Cerebellar nuclear complex (tissue), 1 donor: ENCODE measurements at places on chromosomes 5 and 9.

- DNase-seq: no peak
Observed at GRCh38 chr5:134506054-134507039, 19.1 kb upstream of the JADE2 start.

DNA sequence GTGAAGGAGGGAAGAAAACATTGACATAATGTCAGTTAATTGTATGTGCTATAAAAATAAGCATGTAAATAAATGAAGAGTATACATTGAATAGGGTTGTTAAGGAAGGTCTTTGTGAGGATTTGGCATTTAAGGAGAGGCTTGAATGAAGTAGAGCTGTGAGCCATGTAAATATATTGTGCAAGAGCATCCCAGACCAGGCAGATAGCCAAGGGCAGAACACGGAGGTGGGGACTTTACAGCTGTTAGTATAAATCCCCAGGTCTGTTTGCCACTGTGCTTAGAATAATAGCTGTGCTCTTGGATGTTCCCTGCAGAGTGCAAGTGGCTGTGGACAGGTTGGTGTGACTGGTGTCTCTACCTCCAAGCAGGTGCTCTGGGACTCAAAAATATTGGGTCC lies 211.7 kb downstream of the LRRC70 start:
- DNase-seq: no peak

DNA sequence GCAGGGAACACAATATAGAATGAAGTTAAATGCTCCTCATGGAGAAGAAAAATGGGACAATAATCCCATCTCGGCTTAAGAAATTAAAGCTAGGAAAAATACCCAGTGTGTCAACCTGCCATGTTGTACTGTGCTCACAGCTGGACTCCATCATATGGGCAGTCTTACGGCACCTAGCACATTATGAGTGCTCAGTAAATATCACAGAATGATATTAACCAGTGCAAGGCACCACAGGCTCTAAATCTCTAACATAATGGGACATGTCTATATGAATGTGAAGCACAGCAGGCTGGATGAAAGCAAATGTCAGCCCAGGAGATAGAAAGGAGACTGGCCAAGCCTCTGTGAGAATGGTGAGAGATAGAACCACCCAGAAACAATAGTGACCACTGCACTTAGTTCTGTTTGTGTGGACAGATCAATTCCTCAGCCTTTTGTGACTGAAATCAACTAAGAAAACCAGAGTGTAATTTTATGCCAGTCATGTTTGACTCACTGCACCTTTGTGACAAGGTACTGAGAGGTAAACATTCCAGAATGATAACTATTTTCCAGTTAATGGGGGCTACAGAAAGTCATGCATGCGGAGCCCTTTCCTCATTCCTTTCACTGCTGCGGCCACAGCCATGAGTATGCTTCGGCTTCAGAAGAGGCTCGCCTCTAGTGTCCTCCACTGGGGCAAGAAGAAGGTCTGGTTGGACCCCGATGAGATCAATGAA lies 140.4 kb upstream of the CDH6 start:
- DNase-seq: no peak

- DNase-seq: no peak
Observed at GRCh38 chr5:146016764-146017484, 80.5 kb downstream of the SH3RF2 start.

GRCh38 chr5:158070859-158071258 lies 211.9 kb upstream of the CLINT1 start:
- no peak for DNase-seq

- DNase-seq: no peak
Observed at GRCh38 chr5:144198386-144198785, 27.7 kb downstream of the KCTD16 start.

- DNase-seq: no peak
Observed at GRCh38 chr5:71882826-71883741, 164.0 kb downstream of the CARTPT start.

DNA sequence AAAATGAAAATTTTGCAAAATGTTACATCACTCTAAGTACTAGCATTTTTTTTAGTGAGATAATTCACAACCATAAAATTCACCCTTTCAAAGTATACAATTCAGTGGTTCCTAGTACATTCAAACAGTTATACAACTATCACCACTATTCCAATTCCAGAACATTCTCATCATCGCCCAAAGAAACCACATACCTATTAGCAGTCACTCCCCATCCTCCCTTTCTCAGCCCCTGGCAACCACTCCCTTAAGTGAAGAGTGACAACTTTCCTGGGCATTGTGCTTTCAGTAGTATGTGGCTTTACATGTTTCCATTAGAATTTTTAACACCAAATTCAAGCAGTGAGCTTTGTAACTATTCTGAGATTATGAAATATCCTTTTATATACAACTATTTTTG lies 81.4 kb downstream of the RASEF start:
- DNase-seq: no peak

DNA sequence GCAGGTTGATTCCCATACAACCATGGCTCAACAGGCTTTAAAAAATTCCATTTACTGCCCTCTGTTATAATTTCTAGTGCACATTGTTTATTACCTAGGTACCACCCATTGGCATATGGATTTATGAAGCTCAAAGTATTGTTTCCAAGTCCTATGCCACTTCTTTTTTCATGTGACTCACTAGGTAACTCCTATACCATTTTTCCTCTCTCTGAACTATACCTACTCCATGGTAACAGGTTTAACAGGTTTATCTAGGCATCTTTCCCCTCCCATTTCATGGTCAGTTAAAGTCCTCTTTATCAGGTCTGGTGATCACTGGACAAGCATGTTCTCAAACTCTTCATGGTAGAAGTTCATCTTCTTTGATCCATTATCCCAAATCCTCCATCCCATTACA lies 49.6 kb upstream of the ABCA1 start:
- no peak for DNase-seq

- no peak for DNase-seq
Observed at GRCh38 chr5:163760498-163760897, 255.1 kb downstream of the MAT2B start.

DNA sequence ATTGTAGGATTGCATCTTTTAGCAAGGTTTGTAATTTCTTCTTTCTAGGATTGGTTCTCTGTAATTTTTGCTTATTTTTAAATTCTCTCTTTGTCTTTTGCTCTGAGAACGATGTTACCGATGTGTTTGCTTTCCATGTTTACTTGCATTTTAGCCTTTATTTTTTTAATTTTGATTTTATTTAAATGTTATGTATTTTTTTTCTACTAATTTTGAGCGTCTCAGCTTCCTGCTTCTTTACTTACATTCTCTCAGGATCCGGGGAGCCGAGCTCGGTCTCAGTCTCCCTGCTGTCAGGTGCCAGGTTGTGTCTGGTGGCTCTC lies 20.9 kb downstream of the ANXA2R start:
- DNase-seq: no peak

DNA sequence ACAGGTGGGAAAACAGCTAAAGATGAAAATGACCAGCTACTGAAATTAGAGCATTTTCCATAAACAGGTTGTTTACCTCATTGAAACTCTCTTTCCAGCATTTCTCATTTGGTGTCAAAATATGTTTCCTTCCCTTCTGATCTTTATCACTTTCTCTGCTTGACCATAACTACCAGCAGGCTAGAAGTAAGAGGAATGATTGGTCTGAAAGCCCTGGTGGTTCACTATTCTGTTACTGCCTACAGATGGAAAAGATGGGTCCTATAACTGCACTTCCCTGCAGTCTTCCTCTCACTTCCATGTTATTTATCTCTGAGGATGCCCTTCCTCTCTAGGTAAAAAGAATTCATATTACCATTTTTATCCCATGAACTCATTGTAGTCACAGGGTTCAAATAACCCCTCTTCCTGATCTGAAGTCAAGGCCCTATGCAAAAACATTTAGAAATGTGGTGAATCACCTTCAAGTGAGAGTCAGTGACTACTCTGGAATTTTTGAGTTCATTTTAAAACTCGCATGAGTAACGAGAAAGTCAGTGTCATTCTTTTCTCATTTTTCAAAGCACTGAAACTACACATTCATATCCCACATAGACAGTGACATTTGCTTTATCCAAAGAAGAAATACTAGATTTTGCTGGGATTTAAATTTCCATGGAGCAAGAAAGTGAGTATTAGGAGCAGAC lies 51.7 kb downstream of the ZNF474 start:
- DNase-seq: no peak

- DNase-seq: no peak
Observed at GRCh38 chr9:33264003-33264472, 470 bp downstream of the BAG1 start.

DNA sequence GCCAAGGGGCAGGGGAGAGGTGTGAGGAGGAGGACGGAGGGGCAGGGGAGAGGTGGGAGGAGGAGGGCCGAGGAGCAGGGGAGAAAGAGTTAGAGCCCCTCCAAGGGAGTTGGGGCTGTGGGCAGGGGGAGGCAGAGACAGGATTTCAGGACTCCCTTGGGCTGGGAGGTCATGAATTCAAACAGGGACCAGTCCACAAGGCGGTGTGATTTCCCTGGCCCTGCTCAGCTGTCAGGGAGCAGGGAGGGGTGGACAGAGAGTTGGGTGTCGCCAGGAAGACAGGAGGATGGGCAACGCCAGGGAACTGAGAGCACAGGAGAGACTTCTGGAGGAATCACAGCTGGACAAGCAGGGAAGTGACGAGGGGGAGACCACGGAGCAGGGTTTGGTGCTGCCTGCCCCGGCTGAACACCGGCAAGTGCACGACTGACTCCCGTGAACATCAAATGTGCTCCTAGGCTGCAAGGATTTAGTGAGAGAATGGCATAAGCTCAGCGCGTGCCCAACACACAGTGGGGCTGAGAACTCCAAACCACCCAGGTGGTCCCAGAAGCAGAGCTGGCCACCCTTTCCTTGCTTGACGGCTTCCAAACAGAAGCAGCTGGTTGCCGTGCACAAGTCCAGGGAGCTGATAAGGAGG lies 17.8 kb upstream of the OLFM1 start:
- no peak for DNase-seq

DNA sequence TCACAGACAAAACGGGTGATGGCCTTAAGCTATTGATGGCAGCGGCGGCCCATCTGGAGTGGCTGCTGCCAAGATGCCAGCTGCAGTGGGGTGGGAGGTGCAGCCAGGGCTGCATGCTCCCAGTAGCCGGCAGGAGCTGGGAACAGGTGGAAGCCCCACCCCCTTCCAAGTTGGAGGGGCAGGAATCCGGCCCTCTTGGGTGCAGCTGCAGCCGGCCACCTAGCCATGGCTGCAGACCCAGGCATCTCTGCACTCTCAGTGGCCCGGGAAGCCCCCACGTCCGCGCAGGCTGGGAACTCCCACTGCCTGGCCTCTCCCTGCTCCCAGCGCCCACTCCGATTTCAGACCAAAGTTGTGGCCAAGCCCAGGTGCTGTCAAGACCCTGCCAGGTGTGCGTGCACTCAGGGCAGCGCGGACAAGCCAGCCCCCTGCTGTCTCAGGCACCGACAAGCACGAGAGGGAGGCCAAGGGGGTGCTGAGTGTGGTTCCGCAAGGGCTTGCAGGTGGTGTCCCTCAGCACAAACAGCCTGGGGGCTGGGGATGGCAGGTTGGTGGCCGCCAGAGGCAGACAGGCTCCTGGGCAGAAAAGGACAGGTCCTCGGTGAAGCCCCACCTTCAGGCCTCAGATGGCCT lies 115.1 kb upstream of the TSLP start:
- no peak for DNase-seq

- no peak for DNase-seq
Observed at GRCh38 chr9:28413471-28413870, 840.2 kb upstream of the C9orf72 start.

DNA sequence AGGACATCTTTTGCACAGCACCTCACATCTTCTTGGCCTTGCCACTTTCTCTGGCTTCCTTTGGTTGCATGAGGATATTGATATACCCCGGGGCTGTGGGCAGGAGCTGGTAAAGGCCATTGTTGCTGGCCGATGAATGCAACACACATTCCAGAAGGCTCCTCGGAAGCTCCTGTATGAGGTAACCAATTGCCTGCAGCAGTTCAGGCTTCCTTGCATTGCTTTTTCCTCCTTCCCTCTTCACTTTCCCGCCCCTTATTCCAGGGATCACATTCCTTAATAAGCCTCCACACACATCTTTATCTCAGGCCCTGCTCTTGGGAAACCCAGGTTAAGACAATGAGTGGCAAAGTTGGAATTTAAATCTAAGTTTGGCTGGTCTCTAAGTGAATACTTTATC lies 505.4 kb upstream of the CLINT1 start:
- no peak for DNase-seq

DNA sequence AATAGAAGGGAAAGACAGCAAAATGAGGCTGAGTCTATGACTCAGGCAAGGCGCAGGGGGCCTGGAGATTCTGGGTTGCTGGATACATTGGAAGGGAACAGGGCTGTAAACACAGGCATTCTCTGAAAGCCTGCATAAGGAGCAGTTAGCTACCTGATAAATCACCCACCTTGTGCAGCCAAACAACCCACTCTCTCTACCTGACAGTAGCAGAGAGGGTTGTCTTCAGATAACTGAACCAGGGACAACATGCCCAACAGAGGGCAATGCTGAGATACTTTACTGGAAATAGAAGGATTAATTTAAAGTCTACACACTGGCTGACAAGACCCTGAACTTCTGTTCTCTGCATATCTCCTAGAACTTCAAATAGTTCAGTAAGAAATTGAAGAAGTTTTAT lies 161.6 kb downstream of the KCTD16 start:
- no peak for DNase-seq

GRCh38 chr5:152066784-152067183 lies 142.1 kb upstream of the GLRA1 start:
- no peak for DNase-seq

DNA sequence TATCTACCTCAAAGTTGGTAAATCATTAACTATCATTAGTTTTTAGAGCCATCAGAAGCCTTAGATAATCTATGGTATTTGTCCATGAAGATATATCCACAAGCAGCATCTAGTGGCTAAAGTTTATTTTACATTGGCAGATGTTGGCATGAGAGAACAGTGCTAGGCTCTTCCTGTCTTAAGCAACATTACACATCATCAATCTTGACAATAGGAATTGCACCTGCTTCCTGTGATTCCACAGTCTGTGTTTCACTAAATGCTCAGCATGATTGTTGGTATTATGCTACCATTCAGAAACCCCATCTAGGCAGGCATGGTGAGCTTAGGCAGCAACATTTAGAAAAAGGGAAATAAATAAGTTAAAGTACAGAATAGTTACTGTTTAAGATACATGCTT lies 246.6 kb downstream of the SLCO4C1 start:
- no peak for DNase-seq
